ENCODE measurements at places on chromosomes 5 and 9.

GRCh38 chr9:77511525-77511924 lies 136.6 kb downstream of the GNA14 start:
- no peak for DNase-seq

DNA sequence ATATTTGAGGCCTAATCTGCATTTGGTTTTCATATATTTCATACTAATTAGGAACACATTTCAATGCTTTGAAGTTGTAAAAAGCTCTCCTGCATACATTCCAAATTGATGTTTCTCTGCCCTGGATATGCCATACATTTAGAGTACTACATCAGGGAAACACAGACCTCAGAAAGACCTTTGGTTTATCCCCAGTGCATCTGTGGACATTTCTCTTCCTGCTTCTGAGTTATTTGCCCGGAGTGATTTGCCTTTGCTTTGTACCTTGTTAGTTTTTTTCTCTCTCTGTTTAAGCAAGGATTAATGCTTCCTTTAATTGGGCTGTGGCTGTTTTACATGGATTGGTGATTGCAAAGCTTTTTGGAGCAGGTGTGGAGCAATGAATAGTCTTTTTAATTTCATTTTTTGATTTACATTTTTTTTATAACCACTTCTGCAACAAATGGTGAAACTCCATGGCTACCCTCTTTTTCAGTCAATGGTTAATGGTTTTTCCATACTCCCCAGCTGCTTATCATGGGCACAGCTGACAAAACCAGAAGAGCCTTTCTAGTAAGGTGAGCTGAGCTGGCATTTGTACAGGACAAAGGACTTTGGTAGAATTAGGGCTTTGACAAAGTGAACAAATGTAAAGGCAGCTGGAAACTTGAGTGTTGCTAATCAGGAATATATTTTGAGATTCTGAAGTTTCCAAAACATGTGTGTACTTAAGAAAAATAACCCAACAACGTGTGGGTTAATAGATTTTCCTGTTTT lies 54.2 kb downstream of the ZSWIM6 start:
- DNase-seq: no peak

DNA sequence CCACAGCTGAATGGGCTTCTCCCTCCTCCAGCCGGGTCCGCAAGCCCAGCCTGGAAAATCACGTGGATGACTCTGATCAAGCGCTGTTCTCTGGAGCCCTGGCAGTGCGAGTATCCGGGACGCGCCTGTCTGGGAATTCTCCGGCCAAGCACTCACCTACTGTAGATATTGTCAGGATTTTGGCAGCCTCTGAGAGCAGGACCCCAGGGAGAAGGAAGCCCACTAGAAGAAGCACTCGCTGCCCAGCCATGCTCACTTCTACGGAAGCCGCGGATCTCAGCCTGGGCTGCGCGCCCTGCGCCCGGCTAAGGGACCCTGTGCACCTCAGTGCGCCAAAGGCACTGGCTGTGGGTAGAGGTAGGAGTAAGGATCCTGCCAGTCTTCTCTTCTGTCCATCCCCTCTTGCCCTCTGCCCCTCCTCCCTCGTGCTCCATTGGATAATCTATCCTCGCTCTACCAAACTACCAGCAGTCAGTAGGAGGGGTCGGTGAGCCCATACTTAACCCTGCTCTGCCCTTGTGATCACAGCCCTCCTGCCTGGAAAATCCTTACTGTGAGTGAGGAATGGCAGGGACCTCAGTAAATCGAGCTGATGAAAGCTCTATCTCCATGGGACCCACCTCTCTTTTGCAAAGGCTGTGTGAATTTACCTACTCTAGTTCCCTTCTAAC lies at the start of gene UGT3A2:
UGT3A2 (minus strand) TSS at position 343 of the 671 bp plus-strand sequence; CDS start at position 250, 93 bp downstream.
- no peak for DNase-seq

GRCh38 chr9:134328341-134328840 lies 2.1 kb downstream of the RXRA start:
- no peak for DNase-seq

DNA sequence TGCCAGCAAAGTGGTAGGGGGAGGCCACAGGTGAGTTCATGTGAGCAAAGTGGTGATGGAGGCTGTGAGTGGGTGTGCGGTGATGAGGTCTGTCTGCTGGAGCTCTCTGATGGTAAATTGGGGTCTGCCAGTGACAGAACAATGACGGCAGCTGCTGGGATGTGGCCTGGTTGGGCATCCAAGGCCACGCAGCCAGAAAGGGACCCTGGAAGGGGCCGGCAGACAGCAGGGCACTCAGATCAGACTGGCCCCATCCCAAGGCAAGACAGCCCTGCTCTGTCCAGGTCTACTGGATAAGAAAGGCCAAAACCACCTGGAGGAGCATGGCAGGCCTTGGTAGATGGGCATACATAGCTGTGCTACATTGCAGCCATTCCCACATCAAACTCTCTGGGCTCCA lies 412.9 kb upstream of the RGMB start:
- DNase-seq: no peak

Data from dermis blood vessel endothelial cell (primary cell).